ENCODE measurements at places on chromosomes 2 and 18.

GRCh38 chr2:131754929-131755720 is 227.4 kb downstream of the CCDC74A start:
- DNase-seq, result no peak

- DNase-seq, result no peak
Measured at GRCh38 chr18:23629444-23629946, 33.2 kb downstream of the ANKRD29 start.

DNA sequence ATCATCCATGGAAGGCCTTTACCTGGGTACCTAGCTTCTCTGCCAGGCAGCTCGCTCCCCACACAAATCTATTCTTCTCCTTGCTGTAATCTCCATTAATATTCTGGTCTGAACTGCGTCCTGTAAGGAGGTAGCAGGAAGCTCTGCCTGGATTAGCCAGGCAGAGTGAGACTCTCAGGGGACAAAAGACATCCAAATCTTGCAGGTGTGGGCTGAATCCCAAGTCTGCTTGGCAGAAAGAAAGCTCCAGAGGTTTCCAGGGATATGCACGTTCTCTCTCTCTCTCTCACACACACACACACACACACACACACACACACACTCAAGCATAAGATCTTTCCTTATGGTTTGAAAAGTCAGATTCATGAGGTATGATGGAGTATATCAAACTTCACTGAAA is 66.5 kb downstream of the THNSL2 start:
- no peak for DNase-seq

- DNase-seq, result no peak
Measured at GRCh38 chr2:38701542-38701941, 35.6 kb downstream of the GALM start.

- DNase-seq, result no peak
Measured at GRCh38 chr2:212595036-212595654, 56.5 kb upstream of the ERBB4 start.

GRCh38 chr18:59139615-59140301 is at the start of gene SEC11C:
SEC11C (plus strand) TSS chr18:59139884; CDS start chr18:59139949, 65 bp downstream.
- DNase-seq, result peak; percentile 97
